RWPE1 (cell line): ENCODE measurements at places on chromosomes 7 and 10.

DNA sequence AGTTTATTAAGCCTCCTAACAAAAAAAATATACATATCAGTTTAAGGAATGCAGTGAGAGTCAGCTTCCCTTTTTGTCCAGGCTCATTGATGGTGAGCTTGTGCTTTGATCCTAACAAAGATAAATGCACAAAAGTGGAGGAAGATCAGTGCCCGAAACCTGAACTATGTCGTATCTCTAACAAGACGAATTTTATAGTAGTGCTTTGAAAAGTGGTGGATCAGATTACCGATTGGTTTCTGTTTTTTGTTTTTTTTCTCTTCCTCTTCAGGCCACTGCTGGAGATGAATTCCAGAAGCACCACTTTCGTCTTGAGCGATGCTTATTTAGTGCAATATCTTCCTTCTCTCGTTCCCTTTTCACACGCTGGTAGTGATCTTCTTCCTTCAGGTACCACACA is 72.8 kb downstream of the RHOBTB1 start:
- no peak for DNase-seq

DNA sequence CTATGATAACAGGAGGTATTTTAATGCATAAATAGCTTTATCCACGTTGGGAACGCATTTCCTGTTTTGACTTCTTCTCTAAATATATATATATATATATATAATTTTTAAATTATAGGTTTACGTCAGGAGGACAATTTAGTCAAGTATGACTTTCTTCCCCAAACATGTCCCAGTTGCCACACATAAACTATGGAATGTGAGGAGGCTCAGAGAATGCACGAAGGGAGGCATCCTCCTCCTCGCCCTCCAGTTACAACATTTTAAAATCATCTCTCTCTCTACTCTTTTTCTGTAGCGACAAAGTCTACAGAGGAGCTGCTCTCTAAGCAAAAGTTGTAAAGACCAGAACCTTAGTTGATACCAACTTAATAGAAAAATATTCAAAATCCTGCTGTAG is 106.9 kb upstream of the LYZL1 start:
- no peak for DNase-seq

DNA sequence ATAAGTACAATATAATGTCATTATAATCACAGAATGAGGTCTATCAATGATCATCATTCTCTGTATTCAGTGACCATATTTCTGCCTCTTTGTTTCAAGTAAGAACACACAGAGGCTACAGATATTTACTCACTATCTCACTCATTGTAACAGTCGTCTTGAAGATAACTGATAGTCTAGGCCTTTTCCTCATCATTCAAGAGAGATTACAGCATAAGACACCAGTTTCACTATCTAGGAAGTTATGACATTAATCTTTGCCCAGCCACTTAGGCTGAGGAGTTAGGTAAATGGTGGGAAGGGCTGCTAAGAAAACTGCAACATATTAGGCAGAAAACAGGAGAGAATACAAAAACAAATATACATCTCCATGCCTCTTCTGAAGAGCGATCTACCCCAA is 125.3 kb downstream of the CHCHD3 start:
- no peak for DNase-seq

DNA sequence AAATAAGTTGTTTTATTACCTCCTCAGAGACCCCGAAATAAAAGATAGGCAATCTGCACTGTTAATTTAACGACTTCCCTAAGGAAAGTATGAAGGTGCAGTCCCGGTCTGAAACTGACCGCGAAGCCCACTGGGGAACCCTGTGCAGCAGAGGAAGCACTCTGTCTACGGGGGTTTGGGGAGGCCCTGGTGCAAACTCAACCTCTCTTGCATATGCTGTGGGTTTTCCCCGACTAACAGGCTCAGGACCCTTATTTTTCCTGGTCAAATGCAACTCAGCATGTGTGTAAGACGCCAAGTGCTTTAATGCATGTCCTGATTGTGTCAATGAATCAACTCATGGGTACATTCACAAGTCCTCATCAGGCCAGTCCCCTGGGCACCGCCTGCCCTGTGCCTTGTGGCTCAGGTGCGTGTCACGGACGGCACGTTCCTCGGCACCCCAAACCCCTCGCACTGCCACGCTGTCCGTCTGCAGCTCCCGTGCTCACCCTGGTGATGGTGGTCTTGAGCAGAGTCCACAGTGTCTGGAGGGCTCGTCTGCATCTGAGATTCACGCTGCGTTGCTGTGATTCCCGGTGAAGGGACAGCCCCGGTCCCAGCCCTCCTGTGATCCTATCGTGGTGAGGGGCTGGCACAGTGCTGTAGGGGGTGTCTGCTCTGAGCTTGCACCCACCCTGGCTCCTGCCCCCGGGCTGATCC is 33.8 kb downstream of the JAKMIP3 start:
- no peak for DNase-seq

DNA sequence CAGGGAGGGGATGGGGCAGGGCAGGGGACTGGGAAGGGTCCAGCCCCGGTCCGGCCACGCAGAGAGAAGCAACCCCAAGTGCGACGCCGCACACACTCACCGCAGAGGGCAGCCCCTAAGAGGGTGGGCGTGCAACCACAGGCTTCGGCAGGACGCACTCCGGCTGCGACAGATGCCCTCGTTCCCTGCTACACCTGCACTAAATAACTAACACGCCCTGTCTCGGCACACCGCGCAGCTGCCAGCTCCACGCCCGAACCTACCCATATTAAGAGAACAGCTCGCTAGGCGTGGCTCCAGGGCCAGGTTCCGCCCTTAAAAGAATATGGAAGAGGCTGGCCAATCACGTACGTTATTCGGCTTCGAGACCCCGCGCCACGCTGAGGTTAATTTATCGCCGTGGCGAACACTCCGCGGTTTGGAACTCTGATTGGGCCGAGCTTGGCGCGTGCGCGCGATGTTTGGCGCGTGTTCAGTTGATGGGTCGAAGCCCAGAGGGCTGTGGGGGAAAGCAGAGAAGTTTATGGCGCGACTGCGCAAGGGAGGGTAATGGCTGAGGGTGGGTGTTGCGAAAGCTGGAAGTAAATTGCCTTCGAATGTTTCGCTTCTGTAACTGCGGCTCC is 91.1 kb downstream of the OR13A1 start:
- DNase-seq, result no peak

- DNase-seq, result no peak
These were observed 234.4 kb upstream of the SLC26A5 start for GRCh38 chr7:103680161-103681144.

DNA sequence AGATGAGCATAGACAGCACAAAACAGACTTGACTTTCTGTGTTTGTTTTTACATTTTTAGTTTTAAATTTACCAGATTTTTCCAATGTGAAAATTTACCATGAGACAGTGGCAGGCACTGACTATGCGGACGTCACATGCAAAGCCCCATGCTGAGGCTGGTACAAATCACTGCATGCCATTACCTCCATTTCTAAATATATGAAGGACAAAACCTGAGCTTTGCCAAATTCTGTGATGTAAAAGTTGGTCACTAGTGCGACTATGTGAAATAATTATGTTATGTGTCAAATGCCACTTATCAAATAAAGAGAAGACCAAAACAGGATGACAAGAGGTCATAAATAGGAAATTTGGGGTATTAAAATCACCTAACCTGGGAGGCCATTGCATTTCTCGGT is 22.1 kb downstream of the NRAP start:
- DNase-seq, result no peak

- DNase-seq, result no peak
These were observed 497.4 kb upstream of the PODXL start for GRCh38 chr7:132053871-132054270.

DNA sequence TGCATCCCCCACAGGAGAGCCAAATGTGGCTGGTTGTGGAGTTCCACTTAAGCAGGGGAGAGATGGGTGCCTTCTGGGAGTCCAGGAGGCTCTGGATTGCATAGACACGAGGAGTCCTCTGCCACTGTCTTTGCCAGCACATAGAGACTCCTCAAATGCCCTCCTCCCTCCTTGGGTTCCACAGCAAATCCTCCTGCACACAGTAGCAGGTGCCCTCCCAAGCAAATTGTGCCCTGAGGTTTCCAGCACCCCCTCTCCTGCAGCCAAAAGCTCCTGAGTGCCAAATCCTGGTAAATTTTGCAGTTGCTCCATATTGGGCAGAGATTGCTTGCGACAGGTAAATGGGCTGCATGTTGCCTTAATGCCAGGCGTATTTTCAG is 5.8 kb downstream of the EVX1 start:
- DNase-seq, result no peak

GRCh38 chr7:103912891-103913605 is 76.4 kb downstream of the RELN start:
- no peak for DNase-seq

- DNase-seq, result no peak
These were observed at the start of gene SSC4D for GRCh38 chr7:76409537-76409936. SSC4D (minus strand) TSS chr7:76409697; CDS start chr7:76404439, 5,258 bp downstream.

GRCh38 chr10:30013757-30014156 is 45.6 kb downstream of the JCAD start:
- no peak for DNase-seq

GRCh38 chr7:104650991-104651640 is 322.7 kb downstream of the LHFPL3 start:
- DNase-seq, result no peak

- DNase-seq, result no peak
These were observed 75.7 kb downstream of the VPS41 start for GRCh38 chr7:38833329-38833728.

DNA sequence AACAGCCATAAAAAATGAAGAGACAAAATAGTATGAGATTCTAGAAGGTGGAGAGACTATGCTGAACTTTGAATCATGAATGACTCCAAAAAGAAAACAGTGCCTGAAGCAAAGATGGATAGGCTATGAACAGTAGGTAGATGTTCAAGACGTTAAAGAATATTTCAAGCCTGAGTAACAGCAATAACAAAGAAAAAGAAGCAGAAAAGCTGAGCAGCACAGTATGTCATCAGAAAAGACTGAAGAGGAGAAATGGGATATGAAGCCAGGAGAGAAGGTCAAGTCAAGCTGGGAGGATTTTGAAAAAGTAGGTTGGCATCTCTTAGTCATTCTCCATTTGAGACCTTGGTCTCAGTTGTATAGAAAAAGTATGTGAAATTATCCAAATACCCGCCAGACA is 484.4 kb downstream of the SORCS1 start:
- DNase-seq, result no peak

DNA sequence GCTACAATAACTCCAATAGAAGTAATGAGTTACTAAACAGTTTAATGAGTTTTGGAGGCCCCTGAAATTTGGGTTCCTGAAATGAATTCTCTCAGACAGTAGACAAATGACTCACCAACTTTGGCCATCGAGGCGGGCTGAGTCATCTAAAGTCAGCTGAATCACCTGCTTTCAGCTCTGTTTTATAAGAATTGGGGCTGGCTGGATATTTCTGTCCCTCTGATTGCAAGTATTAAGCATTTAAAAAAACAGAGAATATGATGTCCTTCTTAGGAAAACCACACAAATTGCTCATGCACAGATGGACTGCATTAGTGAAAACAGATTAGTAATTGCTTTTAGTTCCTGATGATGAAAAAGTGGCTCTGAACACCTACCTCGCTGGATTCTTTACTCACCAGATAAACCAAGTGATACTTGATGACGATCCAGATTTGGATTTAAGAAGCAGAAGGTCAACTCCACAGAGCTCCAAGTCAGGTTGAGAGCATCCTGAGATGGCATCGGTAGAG is 59.1 kb downstream of the ZNF365 start:
- DNase-seq, result peak; percentile 91

DNA sequence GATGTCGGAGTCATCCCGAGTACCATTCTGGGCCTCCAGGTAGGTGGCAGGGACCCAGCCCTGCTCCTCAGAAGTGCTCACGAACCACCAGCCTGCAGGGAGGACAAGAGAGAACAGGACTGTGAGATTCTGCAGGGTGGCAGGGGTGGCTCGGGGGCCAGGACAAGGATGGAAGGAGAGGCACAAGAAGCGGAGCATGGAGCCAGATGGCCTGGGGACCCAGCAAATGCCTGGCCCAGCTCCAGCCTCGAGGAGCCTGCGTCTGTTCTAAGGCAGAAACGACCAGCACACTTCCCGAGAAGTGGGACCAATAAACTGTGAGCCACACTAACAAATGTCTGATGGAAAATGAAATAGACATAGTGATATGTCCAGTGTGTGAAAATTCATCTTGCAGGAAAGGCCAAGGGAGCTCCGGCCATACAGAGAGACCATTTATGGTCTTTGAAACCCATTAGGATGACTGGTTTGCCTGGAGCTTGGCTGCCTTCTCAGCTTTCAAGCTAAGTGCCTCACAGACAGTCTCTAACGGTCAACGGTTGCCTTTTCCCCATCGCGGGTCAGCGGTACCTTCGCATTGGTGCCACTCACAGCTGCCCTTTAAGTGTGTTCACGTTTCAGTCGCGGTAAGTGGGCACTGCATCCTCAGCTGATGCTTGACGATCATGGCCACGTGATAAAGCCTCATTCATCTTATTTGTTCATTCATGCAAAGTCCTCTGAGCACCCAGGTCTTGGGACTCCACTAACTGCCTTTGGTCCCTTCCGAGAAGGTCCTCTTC is 133.8 kb downstream of the NEURL1 start:
- no peak for DNase-seq

GRCh38 chr7:138853448-138853847 is 55.5 kb upstream of the ATP6V0A4 start:
- DNase-seq, result no peak

GRCh38 chr10:28569506-28570159 is 36.7 kb downstream of the WAC start:
- peak; percentile 3 for DNase-seq

DNA sequence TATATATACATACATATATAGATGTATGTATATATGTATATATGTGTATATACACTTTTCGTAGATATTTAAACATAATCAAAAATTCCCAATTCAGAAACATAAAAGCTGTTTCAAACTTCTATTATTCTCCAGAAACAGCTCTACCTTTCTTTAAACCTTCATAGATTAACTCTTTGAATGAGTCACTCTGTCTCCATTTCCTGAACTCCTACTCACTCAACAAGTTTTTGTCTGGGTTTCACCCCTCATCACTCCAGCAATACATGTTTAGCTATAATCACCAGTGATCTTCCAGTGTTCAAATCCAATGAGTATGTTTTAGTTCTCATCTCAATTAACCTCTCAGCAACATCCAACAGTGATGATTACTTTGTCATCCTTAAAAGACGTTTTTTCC is 9.6 kb downstream of the DGKB start:
- DNase-seq, result no peak
